ENCODE measurements at places on chromosomes 12 and 14. TPM values are rescaled to one million over a fixed set of nuclear protein-coding genes. Genes with fewer than 3 reads are reported as not detected.

RFX4 gene
- total RNA-seq = not detected

DNA sequence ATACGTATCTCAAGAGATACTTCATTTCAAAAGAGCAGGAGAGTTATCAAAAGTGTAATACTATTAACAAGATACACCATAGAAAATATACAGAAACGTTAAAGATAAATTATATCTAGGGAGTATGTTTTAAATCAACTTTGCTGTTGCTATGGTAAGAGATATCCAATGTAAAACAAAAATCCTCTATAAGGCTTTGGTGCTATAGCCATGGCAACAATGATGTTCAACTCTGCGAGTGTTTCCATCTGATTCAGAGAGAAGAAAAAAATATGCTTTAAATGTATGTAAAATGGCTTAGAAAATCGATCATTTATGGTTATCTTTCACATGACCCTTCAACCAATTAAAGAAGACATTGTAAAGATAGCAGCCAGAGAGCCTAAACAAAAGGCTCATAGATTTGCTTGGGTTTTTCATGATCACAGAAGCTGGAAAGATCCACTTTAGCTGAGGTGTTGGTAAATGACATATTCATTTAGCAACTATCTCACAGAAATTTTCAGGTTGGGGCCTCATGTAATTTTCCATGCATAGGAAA, 387.0 kb upstream of the GARIN6 start:
- no peak for DNase-seq

DNA sequence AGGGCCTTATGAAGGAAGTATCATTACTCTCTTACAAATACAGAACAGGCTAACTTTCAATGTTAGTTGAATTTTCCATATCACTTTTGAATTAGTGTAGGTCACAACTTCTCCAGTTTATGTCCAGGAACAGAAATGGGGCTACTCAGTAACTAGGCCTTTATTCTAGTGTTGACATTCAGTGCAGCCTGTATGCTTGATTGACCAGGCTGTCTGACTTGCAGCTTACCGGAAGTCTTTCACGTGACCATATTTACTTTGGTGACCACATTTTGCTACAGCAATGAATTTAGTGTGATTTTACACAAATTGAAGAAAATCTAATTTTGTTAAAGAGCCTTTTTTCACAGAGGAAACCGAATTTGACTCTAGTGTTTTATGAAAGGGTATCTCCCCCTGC, 12.4 kb downstream of the MTERF2 start:
- DNase-seq = no peak

DNA sequence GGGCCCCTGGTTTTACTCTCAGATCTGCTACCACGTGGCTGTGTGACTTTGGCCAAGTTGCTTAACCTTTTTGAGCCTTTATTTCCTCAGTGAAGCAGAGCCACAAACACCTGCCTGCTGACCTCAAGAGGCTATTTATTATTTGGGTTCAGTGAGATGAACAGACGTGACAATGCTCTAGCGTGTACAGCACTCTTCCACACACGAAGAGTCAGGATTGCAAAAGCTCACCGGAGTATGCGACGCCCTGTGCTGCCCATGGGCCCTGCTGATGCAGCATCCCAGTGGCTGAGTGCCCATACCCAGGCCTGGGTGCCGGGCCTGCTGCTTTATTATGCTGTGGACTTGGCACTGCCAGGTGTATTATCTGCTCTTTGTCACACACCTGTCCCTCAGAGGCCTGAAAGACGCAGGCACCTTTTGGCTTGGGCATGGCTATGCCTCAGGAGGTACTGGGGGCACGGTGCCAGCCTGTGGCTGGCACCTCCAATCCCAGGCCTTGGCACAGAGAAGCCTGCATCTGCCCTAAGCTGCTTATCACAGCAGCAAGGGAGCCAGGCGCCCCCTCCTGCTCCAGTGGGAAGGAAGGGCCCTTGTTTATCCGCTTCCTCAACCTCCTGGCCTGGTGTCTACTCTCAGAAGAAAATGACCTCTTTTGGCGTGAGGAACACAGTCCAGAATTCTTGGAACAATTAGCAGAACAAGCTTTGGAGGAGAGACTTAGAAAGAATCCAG, 22.3 kb upstream of the TC2N start:
- peak; percentile 79 for DNase-seq

EML1 gene
- total RNA-seq = 5.1 TPM

DNA sequence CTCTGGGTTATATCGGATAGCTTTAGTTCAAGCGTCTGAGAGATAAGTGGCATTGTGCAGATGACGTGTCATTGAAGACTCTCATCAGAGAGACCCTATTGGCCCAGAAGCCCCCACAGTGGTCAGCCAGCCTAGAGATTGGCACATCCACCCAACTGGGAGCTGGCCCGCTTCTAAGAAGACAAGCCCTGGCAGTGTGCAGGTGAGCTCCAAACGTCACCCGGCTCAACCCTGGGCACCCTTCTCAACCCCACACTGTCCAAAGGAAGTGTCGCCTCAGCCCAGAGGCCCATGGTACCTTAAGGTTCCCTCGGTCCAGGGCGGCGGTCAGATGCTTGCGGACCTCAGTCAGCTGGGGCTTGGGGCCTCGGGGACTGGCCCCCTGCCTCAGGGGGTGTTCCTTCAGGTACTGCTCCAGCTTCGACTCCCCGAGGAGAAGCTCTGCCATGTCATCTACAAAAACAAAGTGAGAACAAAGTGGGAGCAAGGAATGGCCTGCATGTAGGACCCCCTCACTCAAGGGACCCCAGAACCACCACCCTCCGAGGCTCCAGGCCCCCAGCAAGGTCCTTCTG, 30.3 kb downstream of the TTC7B start:
- DNase-seq = no peak

INSM2 gene
- total RNA-seq = not detected

DNA sequence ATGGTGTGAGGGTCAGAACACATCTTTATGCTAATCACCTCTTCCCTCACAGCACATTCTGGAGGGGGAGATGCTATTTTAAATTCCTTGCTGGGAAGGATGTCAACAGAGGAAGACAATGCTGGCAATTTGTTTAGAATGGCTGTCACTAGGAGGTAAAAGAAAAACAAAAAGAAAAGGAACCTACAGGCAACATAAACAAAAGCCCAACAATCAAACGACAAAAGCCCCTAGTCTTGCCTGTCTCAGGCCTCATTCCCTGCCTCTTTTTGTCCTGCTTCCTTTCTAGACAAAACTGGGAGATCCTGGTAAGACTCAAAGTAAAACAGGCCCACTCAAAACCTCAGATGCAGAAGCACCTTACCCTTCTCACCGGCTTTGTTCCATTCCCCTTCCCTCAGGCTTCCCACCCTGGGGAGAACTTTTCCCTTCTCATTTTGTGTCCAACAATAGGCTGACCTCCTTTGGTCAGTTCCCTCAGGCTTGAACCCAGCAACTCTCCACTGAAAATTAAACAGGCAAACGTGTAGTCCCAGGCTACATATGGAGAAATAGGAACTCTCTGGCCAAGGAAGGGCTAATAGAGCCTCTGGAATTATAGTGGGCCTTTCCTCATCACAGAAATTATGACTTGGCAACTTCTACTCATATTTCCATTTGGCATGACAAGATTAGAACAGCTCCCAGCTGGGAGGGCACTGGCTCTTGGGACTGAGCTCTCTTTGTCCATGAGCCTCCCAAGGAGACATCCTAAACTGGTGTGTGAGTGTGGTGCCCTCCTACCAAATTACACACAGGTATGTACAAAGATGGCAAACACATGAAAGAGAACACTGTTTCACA, 193.0 kb downstream of the MON2 start:
- DNase-seq = no peak

NEUROD4 gene
- not detected for total RNA-seq

DNA sequence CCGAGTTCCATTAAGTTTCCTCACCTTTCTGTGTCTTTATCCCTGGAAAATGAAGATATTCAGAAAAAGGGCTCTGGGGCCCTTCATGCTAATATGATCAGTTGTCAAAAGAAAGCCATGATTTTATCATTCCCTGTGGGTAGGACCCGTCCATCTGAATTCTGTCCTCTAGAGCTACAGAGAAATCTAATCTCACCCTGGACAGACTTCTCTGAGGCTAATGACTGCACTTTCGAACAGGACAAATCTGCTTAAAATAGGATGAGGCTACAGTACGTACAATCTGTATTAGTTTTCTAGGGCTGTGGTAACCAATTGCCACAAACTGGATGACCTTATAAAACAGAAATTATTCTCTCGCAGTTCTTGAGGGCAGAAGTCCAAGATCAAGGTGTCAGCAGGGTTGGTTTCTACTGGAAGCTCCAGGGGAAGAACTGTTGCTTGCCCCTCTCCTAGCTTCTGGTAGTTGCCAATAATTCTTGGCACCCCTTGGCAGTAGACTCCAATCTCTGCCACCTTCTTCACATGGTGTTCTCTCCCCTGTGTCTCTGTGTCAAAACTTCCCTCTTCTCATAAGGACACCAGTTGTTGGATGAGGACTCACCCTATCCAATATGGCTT, 1.3 kb downstream of the AK7 start:
- DNase-seq = no peak

DNA sequence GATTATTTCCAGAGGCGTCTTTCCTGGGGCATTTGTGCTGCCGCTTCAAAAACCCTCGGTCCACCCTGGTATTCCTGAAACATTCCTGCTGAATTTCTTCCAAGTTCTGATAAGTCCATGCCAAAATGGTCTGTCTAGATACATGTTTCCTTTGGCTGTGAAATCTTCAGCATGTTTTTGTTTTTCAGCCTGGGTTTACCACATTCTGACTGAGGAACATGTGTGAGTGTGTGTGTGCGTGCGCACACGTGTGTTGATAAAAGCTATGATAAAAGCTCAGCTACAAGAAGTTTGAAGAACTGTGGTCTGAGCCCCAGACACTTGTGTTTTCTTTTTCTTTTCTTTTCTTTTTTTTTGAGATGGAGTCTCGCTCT, 22.4 kb downstream of the ANKRD9 start:
- no peak for DNase-seq

- DNase-seq = no peak
Observed at GRCh38 chr12:40999210-40999609, 188.9 kb upstream of the PDZRN4 start.

DNA sequence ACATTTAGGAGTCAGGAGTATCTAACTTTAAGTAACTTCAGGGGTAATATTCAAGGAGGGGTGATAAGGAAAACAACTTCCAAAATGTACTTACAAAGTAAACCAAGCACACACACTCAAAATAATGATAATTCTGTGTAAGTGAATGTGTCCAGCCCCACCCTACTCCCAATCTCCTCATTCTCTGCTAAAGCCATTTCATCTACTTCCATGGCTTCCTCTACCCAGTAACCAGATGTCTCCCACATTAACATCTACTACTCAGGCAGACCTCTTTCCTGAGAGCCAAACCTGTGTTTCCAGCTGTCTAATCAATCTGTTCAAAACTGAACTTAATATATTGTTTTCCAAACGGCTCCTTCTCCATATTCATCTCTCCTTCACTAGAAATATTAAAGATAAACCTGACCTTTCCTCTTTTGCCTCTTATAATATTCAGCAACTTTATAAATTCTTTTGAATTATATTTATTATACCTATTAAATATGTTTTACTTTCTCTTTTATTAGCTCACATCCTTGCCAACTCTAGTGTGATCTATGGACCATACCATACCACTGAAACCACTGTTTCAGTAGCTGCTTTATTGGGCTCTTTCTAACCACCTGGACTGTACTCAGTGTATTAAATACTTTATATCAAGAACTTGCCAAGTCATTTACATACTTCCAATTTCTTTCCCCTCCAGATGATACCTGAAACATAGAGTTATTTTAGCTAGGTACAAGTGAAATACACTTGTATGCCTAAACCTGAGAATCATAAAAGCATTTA, 170.7 kb downstream of the PPFIA2 start:
- no peak for DNase-seq

GRCh38 chr12:68081561-68081960, 78.0 kb downstream of the IFNG start:
- DNase-seq = no peak

RPL10L gene
- total RNA-seq = not detected

Measured in left lobe of liver (tissue), 2 donors.